Pancreas (tissue), 10 donors: ENCODE measurements at places on chromosomes 7 and 10.

DNA sequence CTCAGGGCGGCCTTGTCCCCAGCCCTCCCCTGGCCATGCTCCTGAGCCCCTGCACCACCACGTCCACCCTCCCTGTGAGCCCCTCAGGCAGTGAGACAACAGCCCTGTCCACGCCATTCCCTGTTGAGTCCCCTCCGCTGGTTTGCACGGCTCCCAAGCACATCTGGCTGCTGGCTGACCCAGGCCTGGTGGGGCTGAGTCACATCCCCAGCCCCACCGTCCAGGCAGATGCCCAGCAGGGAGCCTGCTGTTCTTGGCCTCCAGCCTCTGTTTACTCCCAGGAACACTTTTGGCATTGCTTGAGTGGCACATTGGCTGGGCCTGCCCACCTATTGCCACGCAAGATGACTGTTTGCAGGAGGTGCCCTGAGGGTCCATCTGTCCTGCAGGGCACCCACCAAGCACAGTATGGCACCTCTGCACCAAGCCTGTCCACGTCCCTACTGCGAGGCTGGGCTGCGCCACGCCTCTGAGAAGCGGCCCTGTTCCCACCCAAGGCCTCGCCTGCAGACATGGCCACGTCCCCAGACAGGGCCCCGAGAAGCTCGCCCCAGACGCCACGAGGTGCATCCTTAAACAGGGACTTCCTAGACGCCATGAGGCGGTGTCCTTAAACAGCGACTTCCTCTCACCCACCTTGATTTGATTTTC, 48.4 kb upstream of the INPP5A start:
- no peak for DNase-seq

DNA sequence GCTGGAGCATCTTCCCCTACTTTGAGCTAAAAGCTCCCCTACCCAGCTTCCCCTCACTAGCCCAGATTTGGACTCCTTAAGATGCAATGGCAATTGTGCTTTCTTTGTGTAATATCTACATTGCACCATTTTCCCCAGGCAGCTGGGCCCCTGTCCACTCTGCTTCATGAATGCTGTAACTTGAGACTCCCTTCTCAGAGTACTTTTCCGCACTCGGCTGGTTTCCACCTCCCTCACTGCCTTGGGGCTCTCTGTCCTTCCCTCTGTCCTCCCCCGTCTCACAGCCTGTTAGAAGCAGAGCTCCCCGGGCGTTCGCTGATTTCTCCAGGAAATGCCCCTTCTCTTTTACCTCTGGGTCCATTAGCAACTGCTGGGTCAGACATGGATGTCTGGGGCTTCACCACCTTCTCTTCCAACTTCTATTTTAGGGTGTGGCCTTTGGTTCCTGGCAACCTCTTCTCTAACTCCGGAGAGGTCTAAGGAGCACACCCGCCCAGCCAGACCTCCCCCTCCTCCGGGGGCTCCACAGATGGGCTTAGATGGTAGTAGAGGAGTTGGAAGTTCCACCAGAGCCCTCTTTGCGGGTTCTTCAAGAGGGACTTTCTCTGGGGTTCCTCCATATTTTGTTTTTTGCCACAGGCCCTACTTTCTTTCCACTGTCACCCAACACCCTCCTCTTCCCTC, 2.9 kb upstream of the TMEM72 start:
- no peak for DNase-seq

GRCh38 chr7:603152-603951, 83.7 kb upstream of the PDGFA start:
- DNase-seq, result no peak

DNA sequence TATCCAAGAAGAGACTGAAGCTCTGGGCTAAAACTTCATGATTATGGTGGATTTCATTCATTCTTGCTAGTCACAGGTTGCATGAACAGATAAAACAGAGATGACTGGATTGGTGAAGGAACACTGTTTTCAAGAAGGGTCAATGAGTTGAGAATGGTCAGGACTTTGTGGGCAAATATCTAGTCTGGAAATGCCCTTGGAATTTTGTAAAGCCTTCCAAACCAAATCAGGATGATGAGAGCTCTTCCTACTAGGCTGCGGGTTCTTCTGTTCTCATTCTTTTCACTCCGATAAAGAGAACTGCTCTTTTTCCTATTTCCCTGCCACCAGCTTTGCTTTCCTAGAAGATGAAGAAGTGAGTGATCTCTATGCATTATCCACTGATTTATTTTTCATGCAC, 171.4 kb downstream of the ARID5B start:
- no peak for DNase-seq

- DNase-seq, result no peak
These were observed 148.7 kb upstream of the RSU1 start for GRCh38 chr10:16965740-16966447.

GRCh38 chr7:1457059-1457948, 2.0 kb downstream of the MICALL2 start:
- no peak for DNase-seq

GRCh38 chr7:47376991-47377616, 204.8 kb downstream of the TNS3 start:
- DNase-seq, result no peak

DNA sequence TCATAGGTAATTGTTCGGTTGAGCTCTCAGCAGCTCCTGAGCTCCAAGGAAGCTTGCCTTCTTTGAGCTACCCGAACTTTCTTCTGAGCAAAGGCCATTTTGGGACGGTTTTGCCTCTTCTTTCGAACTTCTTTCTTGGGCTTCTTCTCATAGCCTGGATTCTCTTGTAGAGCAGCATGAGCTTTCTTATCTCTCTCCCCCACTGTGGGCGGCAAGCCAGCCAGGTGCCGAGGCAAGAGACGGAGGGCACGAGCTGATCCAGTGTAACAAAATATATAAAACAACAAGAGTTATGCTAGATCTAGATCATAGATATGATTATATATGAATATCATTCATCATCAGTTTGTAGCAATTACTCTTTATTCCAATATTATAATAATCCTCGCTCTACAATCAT, 16.5 kb upstream of the KNDC1 start:
- no peak for DNase-seq

GRCh38 chr7:1769286-1770200, 99.5 kb downstream of the ELFN1 start:
- DNase-seq, result no peak

DNA sequence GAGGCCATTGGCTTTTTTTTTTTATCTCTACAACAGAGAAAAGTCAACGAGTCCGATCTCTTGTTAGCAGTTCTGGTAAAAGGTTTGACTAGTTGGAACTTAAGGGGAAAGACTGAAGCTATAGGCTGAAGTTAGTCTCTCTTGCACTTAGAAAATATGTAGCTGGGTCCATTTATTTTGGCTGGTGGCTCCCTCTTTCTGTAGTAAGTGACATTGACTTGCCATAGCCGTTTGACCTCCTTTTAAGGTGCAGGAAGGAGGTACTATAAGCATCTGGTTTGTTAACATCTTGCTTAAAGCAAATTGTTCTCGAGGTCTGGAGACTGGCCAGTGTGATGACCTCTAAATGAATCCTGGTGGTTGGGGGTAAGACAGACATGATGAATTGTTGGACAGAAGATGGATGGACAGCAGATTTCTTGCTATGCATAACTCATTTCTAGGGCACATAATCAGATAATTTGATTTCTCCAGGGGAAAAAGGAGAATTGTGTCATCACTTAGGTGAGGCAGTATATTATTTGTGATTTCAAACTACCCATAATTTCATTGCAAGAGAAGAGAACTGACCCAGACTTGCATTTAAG, 356.3 kb upstream of the GALNT17 start:
- no peak for DNase-seq

DNA sequence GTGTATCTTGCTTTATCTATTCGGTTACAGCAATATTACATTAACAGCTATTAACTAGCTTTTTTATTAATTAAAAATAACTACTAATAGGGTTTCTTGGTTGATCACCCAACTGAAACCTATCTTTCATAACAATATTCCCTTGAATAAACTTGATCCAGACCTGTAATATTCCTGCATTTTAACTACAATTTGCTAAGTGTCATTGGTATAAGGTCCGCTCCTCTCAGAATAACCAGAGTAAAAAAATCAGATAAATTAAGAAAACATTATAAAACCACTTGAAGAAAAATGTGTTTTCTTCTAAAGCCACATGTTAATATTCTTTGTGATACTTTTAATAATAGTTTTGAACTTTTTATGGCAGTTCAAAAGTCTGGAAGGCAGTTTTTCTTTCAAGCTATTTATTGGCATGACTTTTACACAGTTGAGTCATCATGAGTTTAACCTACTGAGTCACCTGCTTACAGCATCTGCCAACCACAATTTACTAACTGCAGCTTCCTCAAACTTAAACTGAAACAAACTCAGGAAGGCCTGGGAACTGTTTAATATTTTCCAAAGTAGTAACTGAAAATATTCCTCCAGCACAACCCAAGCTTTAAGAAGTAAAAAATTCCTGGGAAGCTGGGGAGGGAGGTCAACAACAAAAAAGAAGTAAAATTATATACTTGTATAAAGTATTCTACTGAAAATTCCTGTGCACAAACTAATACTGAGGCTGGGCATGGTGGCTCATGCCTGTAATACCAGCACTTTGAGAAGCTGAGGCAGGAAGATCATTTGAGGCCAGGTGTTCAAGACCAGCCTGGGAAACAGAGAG, 103.2 kb downstream of the NRBF2 start:
- no peak for DNase-seq

- no peak for DNase-seq
These were observed 139.5 kb downstream of the KMT2E start for GRCh38 chr7:105153531-105153930.

DNA sequence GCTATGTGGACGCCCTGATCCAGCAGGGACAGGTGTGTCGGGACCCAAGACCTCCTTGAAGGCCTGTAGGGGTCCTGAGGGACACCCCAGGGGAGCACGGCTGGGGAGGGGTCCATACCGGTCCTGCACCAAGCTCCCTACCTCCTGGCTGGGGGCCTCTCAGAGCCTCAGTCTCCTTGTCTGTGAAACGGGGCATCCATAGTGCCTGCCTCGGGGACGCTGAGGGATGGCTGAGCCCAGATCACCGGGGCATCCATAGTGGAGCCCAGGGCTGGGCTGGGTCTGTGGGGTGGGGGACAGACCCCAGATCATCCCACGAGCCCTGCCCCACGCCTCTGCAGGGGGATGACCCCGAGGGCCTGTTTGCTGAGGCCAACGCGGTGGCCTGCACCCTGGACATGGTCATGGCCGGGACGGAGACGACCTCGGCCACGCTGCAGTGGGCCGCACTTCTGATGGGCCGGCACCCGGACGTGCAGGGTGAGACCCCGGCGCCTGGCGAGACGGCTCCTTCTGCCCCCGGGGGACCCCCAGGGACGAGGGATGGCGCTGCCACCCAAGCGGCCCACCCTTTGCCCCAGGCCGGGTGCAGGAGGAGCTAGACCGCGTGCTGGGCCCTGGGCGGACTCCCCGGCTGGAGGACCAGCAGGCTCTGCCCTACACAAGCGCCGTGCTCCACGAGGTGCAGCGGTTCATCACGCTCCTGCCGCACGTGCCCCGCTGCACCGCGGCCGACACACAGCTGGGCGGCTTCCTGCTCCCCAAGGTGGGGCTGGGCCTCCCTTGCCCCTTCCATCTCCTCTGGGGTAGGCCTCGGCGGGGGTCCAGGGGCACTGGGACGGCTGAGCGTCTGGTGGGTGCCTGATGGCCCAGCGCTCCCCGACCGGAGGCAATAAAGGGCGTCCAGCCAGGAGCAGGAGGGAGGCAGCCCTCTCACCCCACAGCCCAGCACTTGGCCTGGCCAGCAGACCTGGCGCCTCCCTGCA, 4.1 kb downstream of the CYP2W1 start:
- no peak for DNase-seq

DNA sequence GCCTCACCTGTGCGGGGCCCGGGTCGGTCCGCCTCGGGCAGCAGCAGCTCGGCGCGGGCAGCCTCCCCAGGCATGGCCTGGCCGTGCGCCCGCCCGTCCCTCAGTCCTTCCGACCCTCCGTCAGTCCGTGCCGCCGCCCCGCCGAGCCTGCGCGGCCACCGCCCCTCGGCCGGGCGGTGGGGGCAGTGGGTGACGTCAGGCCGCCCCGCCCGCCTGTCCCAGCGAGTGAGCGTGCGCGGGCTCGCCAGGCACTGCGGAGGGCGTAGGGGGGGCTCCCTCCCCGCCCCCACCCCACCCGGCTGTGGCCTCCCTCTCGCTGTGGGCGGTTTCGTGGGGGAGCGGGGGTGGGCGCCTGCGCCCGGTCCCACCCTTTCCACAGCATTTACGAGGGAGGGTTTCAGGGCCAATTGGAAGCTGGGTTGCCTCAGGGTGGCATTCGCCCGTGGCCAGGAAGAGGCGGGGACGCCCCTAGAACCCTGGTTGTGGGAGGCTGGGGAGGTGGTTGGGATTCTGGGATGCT, at the start of gene NACAD:
NACAD (minus strand) TSS at position 149 of the 520 bp plus-strand sequence; CDS start at position 74, 75 bp downstream.
- no peak for DNase-seq

- DNase-seq, result no peak
These were observed 91.7 kb downstream of the SLC25A40 start for GRCh38 chr7:87784424-87784823.

GRCh38 chr10:7817984-7818294, 366 bp upstream of the TAF3 start:
- no peak for DNase-seq

DNA sequence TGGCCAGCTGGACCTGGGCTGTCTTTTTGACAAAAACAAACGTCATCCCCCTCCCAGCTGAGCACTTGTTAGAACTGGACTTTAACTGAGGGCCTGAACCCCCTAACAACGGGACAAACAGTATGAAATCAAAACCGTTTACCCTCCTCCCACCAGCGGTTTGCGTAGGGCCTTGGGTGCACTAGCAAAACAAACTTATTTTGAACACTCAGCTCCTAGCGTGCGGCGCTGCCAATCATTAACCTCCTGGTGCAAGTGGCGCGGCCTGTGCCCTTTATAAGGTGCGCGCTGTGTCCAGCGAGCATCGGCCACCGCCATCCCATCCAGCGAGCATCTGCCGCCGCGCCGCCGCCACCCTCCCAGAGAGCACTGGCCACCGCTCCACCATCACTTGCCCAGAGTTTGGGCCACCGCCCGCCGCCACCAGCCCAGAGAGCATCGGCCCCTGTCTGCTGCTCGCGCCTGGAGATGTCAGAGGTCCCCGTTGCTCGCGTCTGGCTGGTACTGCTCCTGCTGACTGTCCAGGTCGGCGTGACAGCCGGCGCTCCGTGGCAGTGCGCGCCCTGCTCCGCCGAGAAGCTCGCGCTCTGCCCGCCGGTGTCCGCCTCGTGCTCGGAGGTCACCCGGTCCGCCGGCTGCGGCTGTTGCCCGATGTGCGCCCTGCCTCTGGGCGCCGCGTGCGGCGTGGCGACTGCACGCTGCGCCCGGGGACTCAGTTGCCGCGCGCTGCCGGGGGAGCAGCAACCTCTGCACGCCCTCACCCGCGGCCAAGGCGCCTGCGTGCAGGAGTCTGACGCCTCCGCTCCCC, at the start of gene IGFBP1:
IGFBP1 (plus strand) TSS at position 304 of the 808 bp plus-strand sequence; CDS start at position 469, 165 bp downstream.
- DNase-seq, result no peak

DNA sequence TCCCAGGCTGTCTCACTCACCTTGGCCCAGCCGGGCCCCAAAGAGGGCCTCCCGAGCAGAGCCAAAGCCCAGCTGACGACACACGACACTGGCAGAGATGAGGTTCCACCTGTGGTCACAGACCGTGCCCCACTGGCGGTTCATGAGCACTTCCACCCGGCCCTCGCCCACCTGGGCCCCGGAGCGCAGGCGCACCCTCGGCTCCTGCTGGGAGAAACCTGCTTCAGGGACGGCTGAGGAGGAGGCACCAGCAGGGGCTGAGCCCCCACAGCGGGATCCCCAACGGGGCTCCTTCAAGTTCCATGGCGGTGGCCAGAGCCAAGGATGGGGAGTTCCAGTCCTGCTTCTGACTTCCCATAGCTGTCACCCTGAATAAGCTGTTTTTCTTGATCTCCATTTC, 10.0 kb downstream of the LOXL4 start:
- DNase-seq, result no peak

- DNase-seq, result no peak
These were observed 11.7 kb downstream of the STAM start for GRCh38 chr10:17655567-17656146.

GRCh38 chr7:122616951-122617350, 82.0 kb downstream of the RNF133 start:
- no peak for DNase-seq

GRCh38 chr7:95865716-95866371, 93.5 kb downstream of the DYNC1I1 start:
- no peak for DNase-seq
